ENCODE measurements at places on chromosomes 5 and 9.
A peak's percentile ranks its signal among the peaks of the same experiment; 100 is the strongest.

GRCh38 chr5:68464424-68464823 is 248.9 kb downstream of the PIK3R1 start:
- no peak for DNase-seq

DNA sequence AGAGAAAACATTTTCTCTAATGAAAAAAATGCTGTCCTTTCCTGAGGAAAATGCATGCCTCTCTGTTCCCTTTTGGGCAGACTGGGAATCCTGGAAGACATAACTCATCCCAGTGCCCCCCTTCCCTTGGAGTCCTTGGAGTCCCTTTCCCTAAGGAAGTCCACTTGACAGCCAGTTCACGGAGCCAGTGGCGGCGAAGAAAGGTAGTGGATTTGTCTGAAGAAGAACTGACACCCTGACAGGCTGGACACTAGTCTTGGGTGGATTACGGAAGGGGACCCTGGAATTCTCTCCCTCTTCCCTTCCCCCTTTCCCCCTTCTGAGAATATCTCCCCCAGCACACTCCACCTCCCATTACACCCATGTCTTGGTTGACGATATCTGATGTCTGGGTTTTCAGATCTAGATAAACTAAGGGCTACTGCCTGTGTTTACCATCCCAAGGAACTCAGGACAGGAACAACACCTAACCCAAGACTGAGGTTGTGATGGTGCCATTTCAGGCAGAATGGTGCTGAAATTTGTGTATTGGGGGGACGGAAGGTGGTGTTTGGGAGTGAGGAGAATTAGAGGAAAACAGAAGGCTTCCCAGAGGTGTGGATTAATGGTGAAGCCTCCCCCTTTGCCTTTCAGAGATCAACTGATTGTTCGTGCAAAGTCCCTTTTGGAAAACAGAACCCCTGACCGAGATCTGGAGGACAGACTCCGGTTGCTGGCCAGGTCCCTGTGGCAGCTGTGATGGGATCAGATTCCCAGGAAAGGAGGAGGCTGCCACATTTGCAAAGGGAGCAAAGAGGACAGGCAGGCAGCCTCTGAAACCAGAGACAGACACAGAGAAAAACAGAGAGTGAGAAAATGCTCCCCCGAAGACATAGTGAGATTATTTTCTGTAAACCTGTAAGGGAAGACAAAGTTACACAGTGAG is 704 bp downstream of the SPARC start:
- DNase-seq = no peak

DNA sequence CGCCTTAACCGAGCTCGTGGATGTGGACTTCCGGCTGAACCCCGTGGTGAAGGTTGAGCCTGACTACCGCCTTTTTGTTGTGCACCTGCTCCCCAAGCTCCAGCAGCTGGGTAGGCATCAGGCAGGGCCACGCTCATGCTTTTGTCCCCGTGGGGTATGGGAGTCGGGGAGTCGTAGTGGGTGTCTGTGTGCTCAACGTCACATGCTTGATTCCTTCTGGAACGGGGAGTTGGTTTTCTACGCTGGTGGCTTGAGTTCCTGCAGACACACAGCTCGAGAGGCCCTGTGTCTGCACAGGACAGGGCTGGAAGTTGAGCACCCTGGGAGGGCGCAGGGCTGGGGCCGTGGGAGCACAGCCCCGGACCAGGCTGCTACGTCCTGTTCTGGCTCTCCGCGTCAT is 8.0 kb downstream of the CEP72 start:
- no peak for DNase-seq

DNA sequence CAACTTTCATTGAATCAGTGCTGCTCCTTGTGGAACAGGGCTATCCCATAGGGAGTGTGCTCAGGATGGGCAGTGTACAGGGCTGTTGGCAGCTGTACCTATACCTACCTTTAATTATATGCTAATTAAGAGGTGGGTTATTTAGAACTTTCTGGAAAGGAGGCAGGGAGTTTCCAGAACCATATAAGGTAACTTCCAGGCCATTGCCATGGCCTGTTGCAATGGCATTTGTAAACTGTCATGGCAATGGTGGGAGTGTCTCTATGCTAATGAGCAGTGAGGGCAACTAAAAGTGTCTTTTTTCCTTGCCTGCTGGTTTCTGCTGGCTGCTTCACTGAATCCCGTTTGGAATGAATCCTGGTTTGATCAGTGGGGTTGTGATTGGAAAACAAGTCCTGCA is 2.3 kb upstream of the ARHGAP26 start:
- no peak for DNase-seq

GRCh38 chr5:66186108-66186507 is 42.0 kb downstream of the SREK1 start:
- no peak for DNase-seq

GRCh38 chr9:83355729-83356151 is 182.5 kb downstream of the FRMD3 start:
- no peak for DNase-seq

- no peak for DNase-seq
Measured at GRCh38 chr9:87434366-87434765, 63.3 kb upstream of the DAPK1 start.

- DNase-seq = peak; percentile 22
Measured at GRCh38 chr9:91734371-91734981, 215.6 kb downstream of the ROR2 start.

- no peak for DNase-seq
Measured at GRCh38 chr9:76571288-76571687, 112.3 kb downstream of the GCNT1 start.

DNA sequence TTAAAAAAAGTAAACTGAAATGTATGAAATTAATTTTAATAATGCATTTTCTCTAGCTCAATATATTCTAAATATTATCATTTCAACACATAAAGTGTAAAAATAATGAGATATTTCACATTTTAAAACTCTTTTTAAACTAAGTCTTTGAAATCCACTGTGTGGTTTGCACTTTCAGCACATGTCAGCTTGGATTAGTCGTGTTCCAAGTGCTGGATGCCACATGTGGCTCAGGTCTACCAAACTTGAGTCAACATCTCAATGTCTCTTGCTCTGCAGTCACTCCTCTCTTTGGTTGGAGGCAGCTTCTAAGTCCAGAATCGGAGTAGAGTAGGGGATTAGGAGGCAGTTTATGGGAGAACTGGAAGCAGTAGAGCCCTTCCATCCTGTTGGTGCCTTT is 173.7 kb upstream of the ANKRD55 start:
- DNase-seq = no peak

DNA sequence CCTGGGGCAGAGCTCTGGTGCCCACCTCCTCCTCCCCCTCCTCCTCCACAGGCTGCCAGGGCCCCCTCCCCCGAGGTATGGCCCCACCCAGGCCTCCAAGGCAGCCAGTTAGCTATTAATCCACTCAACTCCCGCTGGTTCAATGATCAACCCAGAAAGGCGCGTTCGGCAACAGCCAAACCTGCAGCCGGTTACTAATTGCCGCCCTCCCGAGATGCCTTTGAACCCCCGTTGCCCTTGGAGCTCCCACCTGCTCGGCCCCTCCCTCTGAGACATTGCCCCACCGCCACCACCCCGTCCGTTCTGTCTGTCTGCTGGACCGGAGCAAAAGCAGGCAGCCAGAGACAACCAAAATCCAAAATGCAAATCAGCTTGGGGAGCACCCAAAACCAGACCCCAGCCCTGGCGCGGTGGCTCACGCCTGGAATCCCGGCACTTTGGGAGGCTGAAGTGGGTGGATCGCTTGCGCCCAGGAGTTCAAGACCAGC is 25.8 kb downstream of the NOTCH1 start:
- DNase-seq = no peak

DNA sequence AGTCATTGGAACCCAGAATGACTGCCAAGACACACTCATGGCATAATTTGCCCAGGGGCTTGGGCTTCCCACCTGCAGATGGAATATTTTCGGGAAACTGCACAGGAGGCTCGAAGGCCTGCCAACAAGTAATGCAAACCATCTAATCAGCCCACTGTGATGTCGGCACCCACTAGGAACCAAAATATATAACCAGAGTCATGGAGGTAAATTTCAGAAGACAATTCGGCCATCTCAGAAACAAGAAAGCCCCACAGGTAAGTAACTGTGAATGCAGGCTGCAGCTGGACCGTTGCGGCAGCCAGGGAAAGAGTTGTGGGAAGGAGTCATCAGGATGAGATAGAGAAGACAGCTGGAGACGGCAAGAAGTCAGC is 264.4 kb downstream of the SYK start:
- no peak for DNase-seq

DNA sequence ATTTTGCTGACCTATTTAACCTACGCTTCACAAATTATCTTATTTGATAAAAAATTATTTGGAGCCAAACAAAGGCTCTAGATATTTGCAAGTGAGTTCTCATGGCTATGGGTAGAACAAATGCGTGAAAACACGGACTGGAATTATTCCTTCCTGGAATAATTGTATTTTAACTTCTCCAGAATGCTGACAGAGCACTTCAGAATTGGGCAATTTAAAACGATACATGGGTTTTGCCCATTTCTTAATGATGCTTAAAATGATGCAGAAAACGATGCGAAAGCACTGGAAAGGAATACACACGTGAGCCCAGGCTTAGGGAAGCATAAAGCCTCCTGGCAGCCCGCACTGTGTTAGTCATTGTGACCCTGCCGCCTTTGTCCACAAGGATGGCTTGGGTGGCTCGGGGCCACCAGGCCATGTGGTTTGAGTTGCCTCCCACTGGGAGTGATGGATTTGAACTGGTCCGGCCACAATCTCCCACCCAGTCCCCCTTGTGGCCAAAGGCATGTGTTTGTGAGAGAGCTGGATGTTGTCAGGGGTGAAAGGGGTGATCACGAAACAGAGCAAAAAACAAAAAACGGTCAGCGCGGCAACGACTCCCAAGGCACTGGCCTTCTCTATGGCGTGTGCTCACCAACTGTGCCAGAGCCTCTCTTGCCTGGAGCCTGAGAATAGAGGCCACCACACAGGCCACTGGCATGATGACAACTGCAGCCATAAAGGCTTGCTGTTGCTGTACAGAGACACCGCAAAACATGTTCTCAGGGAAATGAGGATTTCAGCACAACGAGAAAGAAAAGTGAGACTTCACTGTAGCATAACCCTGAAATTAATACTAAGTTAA is 234.2 kb upstream of the ADAMTS16 start:
- no peak for DNase-seq

DNA sequence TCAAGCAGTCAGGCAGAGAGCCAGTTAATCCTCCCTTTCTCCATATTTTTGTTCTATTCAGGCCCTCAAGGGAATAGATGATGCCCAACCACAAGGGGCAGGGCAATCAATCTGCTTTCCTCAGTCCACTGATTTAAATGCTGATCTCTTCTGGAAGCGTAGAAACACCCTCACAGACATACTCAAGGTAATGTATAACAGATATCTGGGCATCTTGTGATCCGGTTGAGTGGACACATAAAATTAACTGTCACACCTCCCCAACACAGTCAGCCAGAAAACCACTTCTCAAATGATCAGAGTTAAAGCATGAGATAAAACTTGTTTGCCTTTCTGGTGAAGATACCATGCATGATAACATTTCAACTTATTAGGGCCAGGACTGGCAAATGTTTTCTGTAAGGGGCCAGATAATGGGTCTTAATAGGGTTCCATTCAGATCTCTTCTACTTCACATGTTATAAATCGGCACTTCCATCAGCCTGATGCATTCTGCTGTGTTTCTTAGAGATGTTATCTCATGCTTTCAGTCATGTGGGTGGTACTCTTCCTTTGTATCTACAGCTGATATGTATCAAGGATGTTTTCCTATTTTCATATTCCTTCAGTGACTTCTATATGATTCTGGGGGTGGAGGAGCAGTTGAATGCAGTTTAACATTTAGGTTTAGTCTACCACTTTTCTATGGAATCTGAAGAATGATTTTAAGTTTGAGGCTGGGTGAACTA is 58.9 kb upstream of the CNTLN start:
- DNase-seq = no peak

- no peak for DNase-seq
Measured at GRCh38 chr9:91533382-91533781, 109.8 kb upstream of the NFIL3 start.

- no peak for DNase-seq
Measured at GRCh38 chr9:130498298-130498917, 53.6 kb downstream of the ASS1 start.

GRCh38 chr9:5876026-5876425 is 14.7 kb upstream of the MLANA start:
- DNase-seq = no peak

- no peak for DNase-seq
Measured at GRCh38 chr5:14156290-14156649, 13.1 kb downstream of the TRIO start.

DNA sequence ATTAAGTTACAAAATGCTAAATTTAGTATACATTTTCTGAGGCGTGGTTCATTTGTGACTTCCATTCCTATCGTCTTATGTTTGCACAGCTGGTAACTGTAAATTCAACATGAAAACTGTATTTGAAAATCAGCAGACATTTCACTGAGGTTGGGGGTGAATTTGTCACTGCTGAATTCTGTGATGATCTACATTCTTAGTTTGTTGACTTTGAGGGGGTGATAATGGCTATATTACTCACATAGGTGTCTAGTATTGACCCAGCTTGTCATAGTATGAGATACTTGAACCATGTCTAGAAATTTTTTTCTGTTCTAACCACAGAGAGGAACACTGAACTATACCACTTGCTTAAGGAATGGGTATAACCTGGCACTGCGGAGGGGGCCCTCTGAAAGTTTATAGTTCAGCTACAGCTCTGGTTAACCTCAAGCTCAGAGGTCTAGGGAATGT is 313.3 kb downstream of the PIK3R1 start:
- no peak for DNase-seq

- DNase-seq = no peak
Measured at GRCh38 chr5:111603446-111603827, 91.1 kb upstream of the STARD4 start.

DNA sequence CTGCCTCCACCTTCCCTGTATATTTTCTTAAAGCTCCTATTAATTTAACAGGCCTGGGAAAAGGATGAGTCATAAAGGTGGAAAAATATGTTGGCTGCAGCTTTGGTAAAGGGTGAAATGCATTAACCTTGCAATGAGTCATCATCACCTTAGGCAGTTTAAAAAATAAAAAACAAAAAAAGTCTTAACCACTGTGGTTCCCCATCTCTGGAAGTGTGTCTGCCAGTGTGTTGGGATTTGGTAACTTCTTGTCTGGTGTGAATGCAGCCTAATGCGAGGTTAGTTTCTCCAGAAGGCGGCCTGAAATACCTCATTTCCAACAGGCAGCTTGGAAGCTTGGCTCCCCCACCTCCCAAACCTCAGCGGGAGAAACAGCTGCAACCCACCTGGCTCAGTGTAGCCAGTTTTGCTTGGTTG is 265.3 kb upstream of the GAS1 start:
- no peak for DNase-seq

DNA sequence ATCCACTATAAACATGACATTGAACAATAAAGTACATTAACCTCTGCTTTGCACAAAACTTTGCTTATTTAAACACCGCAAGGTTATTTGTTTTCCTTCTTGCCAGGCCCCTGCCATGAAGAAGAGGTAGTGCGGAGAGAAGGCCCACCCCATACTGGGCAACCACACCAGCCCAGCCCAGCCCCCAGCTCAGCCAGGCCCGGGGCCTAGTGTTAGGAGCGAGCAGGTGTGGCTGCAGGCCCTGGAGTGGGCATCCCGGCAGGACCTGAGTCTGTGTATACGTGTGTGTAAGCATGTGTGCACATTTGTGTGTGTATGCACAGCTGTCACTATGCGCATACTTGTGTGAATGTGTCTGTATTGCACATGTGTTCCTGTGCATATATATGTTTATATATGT is 90.4 kb upstream of the MVB12B start:
- DNase-seq = no peak

- peak; percentile 13 for DNase-seq
Measured at GRCh38 chr5:77086689-77087483, at the start of gene ZBED3. ZBED3 (minus strand) TSS chr5:77087285; CDS start chr5:77077878, 9,407 bp downstream.
